ENCODE measurements at places on chromosomes 11 and 22. TPM values are rescaled to one million over a fixed set of nuclear protein-coding genes. Genes with fewer than 3 reads are reported as not detected.

DNA sequence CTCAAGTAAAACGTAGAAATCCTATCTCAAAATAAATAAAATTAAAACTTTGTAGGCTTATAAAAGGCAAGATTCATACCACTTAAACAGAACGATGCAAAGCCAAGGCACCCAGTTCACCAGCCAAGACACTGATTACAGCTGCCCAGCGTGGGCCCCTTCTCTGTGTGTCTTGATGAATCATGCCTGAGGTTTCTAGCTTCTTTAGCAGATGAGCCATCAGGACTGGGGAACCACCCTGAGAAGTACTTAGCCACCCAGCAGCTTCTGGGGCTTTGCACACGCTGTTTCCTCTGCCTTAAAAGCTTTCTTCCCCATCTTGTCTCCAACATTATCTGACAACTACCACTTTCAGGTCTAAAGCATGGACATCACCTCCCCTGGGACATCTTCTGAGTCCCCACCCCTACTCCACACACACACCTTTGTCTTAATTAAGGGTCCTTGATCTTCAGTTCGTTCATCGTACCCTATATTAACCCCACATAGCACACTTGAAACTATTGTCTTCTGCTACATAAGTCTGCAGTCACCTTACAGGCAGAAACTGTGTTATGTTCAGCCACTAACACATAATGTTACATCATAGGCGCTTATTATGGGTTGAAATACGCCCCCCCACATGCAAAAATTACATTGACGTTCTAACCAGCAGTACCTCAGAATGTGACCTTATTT is 8.7 kb upstream of the LAYN start:
- peak; percentile 93 for DNase-seq

DNA sequence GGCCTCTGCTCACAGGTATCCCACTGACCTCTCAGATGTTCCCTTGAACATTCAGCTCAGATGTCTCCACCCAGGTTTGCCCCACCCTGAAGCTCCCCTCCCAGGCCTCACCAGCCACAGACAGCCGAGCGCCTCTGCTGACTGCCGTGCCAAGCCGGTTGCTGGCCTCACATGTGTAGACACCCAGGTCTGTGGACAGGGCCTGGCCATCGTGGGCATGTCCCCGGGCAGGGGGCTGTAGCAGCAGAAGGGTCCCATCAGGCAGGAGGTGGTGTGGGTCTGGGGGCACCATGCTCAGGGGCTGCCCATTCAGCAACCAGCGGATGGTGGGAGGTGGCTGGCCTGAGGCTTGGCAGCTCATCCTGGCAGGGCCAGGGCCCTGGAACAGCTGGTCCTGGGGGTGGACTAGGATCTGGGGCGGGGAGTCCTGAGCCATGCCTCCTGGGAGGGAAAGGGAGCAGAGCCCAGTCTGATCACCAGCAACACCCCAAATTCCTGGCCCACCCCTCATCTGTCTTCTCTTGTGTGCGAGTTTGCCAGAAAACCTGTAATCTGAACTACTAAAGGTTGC is 759 bp downstream of the ROBO4 start:
- DNase-seq = peak; percentile 80

DNA sequence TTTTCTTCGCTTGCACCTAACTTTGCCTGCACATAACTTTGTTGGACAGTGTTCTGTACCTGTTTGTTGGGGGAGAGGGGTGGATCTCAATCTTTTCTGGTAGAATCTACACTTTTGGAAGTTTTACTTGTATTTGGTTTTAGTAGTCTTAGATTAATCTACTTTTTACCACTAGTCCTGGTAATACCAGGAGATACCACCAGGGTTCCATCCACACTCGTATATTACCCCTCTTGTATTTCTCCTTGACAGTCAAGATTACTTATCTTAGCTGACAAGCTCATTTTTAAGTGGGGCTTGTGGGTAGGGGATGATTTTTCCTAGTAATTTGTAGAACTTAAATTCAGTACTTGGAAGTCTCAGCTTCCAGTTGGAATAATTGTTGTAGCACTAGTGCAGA is 37.3 kb upstream of the TECTA start:
- no peak for DNase-seq

- peak; percentile 94 for DNase-seq
These were observed 6.7 kb upstream of the AP1B1 start for GRCh38 chr22:29394931-29395581.

GRCh38 chr11:128532572-128533091 is 54.7 kb downstream of the ETS1 start:
- DNase-seq = no peak

GRCh38 chr11:46296059-46296527 is 18.6 kb downstream of the CREB3L1 start:
- DNase-seq = peak; percentile 66

GRCh38 chr22:28002863-28003565 is 84.0 kb upstream of the PITPNB start:
- peak; percentile 57 for DNase-seq

DNA sequence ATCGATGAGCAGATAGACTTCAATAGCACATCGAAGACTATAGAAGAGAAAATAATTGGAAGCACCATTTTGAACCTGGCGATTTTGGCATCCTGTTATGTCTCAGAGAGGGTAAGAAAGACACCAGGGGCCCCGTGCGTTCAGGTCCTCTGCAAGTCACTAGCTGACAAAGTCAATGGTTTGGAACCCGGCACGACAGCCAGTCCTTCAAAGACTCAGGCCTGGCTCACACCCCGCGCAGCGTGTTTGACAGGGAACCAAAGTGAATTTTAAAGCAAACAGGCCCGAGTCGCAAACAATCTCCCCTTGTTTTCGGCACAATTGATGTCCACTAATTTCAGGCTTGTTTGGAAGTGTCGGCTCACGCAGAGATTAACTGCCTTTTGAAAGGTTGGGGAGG is 716.6 kb downstream of the BRD1 start:
- peak; percentile 5 for DNase-seq

GRCh38 chr11:129234978-129235377 is 42.9 kb upstream of the ARHGAP32 start:
- no peak for DNase-seq

DNA sequence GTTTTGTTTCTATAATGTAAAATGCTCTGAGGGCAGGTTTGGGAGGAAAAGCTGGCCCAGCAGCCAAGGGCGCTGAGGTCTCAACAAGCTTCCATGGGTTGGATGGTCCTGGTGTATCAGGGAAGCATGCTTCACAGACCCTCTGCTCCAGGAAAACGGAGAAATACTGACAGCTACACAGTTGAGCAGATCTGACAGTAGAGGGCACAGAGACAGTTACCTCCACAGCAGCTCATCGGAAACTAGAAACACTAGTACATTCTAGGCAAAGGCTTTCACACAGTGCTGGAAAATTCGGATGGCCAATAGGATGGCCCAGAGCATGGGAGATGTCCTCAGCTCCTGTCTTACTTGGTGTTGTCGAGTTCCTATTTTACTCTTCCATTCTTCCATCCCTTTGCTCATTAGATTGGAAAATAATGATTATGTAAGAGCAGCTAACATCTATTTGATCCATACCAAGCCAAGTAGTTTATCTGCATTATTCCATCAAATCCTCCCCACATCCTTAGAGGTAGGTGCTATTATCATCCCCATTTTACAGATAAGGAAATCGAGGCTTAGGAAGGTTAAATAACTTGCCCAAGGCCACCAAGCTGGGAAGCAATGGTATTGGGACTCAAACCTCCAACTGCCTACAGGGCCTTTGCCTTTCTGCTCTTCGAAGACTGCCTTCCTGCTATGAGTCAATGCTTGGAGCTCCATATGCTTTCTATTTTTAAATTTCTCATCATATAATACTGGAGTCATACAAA is 28.3 kb downstream of the LMO2 start:
- no peak for DNase-seq

GRCh38 chr22:23787600-23787896 is 782 bp downstream of the SMARCB1 start:
- DNase-seq = no peak

DNA sequence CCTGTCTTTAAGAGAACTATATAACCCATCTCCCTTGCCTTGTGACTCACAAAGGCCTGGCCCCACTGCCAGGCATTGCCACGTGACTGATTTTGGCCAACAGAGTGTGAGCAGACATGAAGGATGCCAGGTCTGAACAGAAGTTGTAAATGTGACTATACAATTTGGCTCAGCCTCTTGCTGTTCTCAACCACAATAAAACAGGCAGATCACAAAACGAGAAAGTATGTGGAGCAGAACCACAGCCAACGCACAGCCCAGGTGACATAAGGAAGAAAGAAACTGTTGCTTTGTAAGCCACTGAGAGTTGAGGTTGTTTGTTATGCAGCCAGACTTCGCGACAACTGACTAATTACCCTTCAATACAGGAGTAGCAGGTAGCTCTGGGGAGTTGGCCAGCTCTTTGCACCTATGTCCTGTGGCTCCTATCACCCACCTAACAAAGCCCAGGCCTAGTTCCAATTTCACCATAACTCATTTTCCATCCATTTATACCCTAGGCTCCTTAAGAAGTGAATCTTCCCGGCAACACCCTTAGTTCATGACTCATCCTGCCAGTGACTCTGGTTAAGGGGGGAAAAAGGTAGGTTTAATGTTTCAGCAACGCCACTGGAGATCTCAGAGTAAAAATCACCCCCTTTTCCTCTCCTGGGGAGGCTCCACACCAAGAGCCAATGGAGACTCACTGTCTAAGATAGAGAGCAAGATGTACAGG is 53.7 kb downstream of the GALNT18 start:
- DNase-seq = peak; percentile 52

- peak; percentile 76 for DNase-seq
These were observed 238.8 kb downstream of the TTC28 start for GRCh38 chr22:28440592-28441390.

GRCh38 chr11:20203831-20204230 is 43.6 kb upstream of the DBX1 start:
- no peak for DNase-seq

GRCh38 chr22:22936915-22937656 is 49.5 kb downstream of the IGLL5 start:
- DNase-seq = peak; percentile 87

DNA sequence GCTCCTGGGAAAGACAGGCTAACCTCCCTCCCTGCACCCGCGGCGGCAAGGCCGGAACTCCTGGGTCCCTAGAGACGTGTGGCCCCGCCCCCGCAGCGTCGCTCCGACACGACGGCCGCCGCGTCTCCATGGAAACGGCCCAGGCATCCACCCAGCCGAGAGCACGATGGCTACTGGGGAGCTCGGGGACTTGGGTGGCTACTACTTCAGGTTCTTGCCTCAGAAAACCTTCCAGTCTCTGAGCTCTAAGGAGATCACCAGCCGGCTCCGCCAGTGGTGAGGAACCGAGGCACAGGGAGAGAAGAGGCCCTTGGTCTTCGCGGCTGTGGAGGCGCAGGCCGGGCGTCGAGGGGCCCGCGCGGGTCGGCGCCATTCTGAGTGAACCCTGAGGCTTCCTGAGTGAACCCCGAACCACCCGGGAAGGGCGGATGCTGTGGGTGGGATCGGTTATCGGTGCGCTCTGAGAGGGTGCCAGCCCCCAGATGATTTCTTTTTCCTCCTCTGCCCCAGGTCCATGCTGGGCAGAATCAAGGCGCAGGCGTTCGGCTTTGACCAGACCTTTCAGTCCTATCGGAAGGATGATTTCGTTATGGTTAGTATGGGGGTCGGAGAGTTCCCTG is at the start of gene CFAP300:
Gene CFAP300, plus strand, starts transcription at position 133 of the 620 bp plus-strand sequence. Its CDS starts 34 bp downstream, at position 167.
- DNase-seq = peak; percentile 94

- DNase-seq = peak; percentile 96
These were observed 1.9 kb downstream of the TIRAP start for GRCh38 chr11:126284829-126285228.

- DNase-seq = peak; percentile 96
These were observed 3.6 kb downstream of the AHNAK start for GRCh38 chr11:62542750-62543567.

GRCh38 chr11:124610295-124610694 is 933 bp upstream of the PANX3 start:
- DNase-seq = no peak

DNA sequence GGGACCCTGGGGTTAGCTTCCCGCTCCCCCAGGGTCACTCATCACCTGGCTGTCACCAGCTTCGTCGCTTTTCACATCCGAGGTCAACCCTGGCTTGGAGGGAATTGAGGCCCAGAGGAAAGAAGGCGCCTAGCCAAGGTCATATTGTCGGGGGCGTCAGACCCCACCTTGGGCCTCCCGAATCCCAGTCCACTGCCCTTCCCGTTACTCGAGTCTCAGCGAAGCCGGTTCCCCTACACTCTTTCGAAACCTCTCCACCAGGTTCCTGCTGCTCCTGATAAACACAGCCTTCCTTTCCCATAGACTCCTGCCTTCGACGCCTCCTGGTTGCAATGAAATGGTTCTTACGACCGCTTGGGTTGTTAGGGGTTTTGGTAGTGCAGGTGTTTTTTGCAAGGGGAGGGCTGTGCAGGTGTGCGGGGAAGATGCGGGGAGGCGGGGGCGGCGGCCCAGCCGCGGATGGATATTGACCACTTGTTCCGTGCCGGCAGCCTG is 642 bp downstream of the NAA40 start:
- DNase-seq = peak; percentile 88

DNA sequence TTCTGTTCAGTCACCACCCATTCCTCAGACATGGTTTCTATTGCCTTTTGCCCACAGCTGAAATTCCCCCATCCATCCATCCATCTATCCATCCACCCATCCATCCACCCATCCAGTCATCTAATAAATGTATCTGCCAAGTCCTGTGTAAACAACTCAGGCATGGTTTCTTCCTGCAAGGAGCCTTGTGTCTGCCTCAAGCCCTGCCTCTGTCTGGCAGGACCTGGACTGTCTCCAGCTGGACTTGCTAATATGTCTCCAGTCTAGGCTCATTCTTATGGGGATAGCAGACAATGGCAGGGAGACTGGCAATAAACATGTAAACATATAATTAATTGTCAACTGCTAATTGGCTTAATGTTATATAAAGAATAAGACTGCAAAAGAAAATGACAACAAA is 64.7 kb upstream of the AMPD3 start:
- DNase-seq = no peak

IGF2 gene
- total RNA-seq = 53.9 TPM

SLC25A18 gene
- not detected for total RNA-seq

PANX3 gene
- total RNA-seq = not detected

ZP1 gene
- 0.36 TPM for total RNA-seq

RTN4R gene
- total RNA-seq = 0.29 TPM

SCGB1C1 gene
- total RNA-seq = not detected

SYT9 gene
- total RNA-seq = not detected

RIC3 gene
- not detected for total RNA-seq

SAA1 gene
- total RNA-seq = not detected

CALCA gene
- total RNA-seq = not detected

OR5D16 gene
- not detected for total RNA-seq

OR4D5 gene
- not detected for total RNA-seq

OTOG gene
- total RNA-seq = not detected
